Activated CD8-positive, alpha-beta memory T cell treated with anti-CD3 and anti-CD28 coated beads for 4 hours (primary cell): ENCODE measurements at places on chromosomes 4 and X.
A peak's percentile ranks its signal among the peaks of the same experiment; 100 is the strongest.

- DNase-seq, result peak; percentile 33
Measured at GRCh38 chrX:1392376-1393068, 609 bp upstream of the SLC25A6 start.

GRCh38 chrX:70664726-70665125 lies 220.1 kb downstream of the DLG3 start:
- DNase-seq, result no peak

GRCh38 chr4:148447681-148448080 lies 5.5 kb upstream of the NR3C2 start:
- no peak for DNase-seq

DNA sequence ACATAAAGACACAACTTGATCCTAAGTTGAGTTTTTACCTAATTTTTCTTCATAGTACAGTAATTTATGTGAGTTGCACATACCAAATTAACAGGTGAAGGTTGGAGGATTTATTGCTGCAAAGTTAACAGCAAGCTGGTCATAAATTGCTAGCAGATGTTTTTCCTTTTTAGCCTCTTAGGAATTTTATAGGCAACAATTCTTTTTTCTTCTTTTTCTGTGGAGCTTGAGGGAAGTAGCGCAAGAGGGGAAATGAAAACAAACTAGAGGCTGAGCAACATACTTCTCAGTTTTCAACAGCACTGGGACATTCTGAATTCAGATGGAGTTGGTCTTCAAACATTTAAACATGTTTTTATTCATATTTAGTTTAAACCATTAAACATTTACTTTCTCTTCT lies 63.7 kb upstream of the TLR2 start:
- DNase-seq, result no peak

GRCh38 chr4:149292425-149293007 lies 523.1 kb downstream of the IQCM start:
- no peak for DNase-seq
